ENCODE measurements at places on chromosomes 11 and 22.

- no peak for DNase-seq
These were observed 1041.8 kb downstream of the TBC1D22A start for GRCh38 chr22:47804281-47804680.

DNA sequence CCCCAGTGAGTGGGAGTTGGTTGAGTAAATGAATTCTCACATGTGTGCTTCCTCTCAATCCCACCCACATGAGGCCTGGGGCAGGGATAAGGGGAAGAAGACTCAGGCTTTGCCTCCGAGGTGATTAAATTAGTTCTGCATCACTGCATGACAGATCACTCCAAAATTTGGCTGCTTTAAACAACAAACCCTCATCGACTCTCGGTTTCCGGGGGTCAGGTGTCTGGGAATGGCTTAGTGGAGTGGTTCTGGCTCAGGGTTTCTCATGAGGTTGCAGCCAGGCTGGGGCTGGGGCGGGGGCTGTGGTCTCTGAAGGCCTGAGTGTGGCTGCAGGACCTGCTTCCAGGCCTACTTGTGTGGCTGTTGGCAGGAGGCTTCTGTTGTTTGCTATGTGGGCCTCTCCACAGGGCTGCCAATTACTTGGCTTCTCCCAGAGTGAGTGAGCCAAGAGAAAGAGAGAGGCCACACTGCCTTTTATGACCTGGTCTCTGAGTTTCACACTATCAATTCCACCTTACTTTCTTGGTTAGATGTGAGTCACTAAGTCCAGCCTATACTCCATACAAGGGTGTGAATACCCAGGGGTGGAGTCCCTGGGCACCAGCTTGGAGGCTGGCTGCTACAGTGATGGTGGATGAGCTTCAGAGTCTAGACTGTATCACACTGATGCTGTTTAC lies 15.9 kb downstream of the MOGAT2 start:
- DNase-seq = peak; percentile 25

- DNase-seq = no peak
These were observed 3.9 kb upstream of the NAP1L4 start for GRCh38 chr11:2995893-2996554.

- no peak for DNase-seq
These were observed 66.1 kb upstream of the PTH start for GRCh38 chr11:13561860-13562259.

- peak; percentile 99 for DNase-seq
These were observed 41.4 kb upstream of the ZBED5 start for GRCh38 chr11:10899121-10899830.

All from mammary epithelial cell (primary cell).